Prostate gland (tissue), 2 donors: ENCODE measurements at places on chromosomes 6 and 20.
A peak's percentile ranks its signal among the peaks of the same experiment; 100 is the strongest.

- DNase-seq = peak; percentile 14
Measured at GRCh38 chr6:154301086-154301625, 55.4 kb downstream of the IPCEF1 start.

- DNase-seq = no peak
Measured at GRCh38 chr20:31934491-31934890, 17.4 kb downstream of the PDRG1 start.

GRCh38 chr6:43275801-43276576, 22.1 kb upstream of the SLC22A7 start:
- DNase-seq = no peak

DNA sequence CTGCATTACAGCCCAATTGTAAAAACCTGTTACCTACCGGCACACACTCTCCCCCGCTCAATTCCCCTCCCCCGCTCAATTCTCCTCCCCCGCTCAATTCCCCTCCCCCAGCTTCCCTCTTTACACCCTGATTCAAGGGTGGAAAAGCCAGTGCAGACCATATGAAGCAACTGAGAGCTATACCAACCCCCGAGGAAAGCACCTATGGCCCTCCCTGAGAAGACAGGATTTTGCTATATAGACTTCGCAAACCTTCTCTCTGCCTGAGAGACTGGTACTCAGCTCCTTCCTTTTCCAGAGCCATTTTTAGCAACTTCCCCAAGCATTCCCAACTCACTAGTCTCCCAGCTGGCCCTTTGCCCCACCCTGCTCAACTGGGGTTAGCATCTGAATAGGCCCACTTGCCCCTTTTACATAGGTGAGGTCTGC, 7.6 kb downstream of the GNAS-AS1 start:
- DNase-seq = no peak

DNA sequence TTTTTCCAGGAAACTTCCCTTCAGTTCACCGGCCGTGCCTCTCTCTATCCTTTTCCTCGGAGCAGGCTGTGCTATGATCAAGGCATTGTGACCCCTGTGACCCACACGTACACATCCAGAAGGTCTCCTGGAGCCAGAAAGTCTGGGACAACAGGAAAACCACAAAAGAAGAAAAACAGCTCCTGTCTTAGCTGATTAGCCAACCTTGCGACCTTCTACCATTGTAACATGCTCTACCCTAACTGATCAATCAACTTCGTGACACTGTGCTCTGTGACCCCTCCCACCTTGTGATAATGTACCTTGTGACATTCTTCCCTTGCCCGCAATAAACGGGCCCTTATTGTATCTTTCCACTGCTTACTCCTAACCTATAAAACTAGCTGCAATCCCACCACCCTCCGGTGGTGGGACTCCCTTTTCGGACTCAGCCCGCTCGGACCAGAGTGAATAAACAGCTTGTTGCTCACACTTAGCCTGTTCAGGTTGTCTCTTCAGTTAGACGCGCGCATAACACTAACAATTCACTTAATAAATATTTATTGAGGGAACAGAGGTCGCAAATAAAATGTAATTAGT, 24.2 kb downstream of the ZNF311 start:
- no peak for DNase-seq

DNA sequence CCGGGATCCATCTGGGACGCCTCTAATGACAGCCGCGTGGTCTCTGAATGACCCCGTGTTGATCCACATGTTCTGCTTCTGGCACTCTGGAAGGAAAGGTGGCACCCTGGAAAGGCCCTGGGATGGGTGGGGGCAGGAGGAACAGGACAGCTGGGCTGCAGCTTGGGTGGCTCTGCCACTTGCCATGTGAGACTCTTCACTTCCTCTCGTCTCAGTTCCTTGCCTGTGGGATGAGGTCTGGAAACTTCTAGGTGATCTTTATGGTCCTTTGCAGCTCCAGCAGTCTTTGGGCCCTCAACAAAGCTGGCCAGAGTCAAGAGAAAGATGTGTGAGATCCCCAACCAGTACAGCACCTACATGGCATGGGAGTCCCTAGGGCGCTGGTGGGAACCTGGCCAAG, 26.5 kb downstream of the PPP1R3G start:
- DNase-seq = no peak
